ENCODE measurements at places on chromosomes 3 and 15.
A peak's percentile ranks its signal among the peaks of the same experiment; 100 is the strongest.

DNA sequence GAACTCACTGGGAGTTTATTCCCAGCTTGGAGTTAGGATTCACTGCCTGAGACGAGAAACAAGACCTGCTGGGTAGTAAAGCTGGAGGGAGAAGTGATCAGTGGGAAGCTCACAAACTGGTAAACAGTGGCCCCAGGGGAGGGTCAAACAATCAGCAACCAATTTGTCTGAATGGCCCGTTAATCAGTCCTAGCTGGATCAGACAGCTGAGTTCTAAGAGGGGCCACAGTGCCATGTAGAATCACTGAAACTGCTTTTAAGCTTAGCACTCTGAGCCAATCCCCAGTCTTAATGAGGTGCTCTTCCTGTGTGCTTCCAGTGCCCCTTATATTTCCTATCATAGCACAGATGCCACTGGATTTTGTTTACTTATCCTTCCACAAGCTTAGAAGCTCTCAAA lies 591.7 kb downstream of the RSL24D1 start:
- no peak for DNase-seq

DNA sequence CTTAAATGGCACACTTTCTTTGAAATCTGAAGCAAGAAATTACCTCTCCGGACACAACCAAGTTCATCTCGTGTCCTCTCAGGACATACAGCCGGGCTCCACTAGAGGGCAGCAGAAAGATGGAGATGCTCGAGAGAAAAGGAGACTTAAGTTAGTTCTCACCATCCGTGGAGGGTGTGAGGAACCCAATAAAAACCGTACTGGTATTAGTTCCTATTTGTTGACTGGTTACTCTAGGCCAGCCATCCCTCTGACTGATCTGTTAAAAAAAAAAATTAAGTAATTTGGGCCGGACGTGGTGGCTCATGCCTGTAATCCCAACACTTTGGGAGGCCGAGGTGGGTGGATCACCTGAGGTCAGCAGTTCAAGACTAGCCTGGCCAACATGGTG lies 7.9 kb upstream of the CYP11A1 start:
- DNase-seq: peak; percentile 82

DNA sequence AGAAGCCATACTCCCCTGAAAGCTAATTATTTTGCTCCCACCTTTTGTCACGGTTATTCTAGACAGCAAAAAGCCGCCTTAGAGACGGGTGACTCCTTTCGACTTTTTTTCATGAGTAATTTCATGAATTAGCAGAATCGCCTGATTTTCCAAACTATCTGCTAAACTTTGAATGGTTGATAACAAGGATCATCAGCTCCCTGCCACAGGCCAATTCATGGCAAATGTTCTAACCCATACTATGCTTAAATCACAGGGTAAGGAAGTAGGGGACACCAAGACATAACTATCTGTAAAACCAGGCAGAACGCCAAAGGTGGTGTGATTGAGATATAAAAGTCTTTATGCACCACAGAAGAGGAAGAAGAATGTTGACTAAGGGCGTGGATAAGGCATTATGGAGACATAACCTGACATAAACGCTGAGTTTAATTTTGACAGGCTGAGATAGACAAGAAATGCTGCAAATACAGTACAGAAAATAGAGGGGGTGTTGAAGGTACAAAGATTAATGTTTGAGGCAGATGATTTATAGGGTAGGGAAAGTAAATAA lies 891 bp upstream of the DMXL2 start:
- DNase-seq: no peak

DNA sequence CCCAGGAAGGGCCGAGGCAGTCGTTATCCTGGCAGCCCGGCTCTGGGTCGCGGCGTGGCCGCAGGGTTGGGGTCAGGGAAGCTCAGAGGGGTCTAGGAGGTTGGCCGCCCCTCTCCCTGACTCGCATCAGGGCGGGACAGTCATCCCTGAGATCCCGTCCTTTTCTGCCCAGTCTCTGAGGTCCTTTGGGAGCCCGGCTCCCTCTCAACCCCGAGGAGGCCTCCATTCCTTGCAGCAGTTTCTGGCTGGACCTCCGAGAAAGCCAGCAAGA lies 495 bp downstream of the HYAL2 start:
- DNase-seq: no peak

DNA sequence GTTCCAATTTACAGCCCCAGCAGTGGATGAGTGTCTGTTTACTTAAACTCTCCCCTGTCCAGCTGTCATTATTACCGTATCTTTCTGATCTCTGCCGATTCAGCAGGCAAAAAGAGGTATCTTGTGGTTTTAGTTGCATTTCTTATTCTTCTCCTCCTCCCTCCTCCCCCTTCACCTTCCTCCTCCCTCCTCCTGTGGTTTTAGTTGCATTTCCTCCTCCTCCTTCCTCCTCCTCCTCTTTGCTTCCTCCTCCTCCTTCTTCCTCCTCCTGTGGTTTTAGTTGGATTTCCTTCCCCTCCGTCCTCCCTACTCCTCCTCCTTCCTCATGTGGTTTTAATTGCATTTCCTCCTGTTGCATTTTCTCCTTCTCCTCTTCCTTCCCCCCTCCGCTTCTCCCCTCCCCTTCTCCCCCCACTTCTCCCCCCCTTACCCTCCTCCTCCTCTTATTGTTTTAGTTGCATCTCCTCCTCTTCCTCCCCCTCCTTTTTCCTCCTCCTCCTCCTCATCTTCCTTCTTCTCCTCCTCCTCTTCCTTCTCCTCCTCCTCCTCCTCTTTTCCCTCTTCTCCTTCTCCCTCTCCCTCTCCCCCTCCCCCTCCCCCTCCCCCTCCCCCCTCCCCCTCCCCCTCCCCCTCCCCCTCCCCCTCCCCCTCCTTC lies 25.3 kb upstream of the VPS33B start:
- DNase-seq: no peak

GRCh38 chr3:177679568-177680471 lies 482.5 kb upstream of the TBL1XR1 start:
- DNase-seq: peak; percentile 53

- DNase-seq: no peak
These were observed 4.6 kb upstream of the TMEM44 start for GRCh38 chr3:194637541-194638400.
